ENCODE measurements at places on chromosomes 7 and 10.

GRCh38 chr7:148337246-148337965, 253.2 kb upstream of the C7orf33 start:
- DNase-seq = no peak

- DNase-seq = no peak
Observed at GRCh38 chr10:20004087-20004523, 187.9 kb downstream of the PLXDC2 start.

DNA sequence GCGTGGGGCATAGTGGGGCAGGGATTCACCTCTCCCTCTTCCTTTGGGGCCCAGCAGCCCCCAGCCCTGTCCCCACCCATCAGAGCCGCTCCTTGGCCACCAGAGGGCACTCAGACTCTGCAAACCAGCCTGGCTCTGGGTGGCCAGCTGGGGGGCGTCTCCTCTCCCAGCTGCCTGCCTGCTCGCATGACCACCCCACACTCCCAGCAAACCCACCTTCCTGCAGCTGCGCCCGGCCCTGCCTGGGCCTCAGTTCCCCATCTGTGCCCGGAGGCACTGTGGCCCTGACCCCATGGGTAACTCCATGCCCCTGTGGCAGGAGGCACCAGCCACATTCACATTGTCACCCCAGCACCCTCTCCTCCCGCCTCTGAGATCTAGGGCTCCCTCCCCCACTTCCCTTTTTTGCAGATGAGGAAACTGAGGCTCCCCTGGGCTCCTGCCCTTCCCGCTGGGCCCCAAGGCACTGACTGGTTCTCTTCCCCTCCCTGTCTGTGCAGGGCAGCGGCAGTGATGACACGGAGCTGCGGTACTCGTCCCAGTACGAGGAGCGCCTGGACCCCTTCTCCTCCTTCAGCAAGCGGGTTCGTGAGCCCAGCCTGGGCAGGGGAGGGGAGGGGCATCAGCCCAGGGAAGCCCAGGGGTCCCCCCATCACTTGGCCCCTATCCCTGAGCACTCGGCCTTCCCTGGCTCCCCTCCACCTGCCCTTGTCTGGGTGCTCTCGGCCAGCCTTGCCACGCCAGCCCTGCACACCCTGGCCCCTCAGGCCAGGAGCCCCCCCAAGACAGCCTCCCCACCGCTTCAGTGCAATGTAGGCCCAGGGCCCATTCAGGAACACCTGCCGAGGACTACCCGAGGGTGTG, 6.9 kb upstream of the SH2B2 start:
- DNase-seq = no peak

- DNase-seq = no peak
Observed at GRCh38 chr7:129456421-129456820, 22.2 kb downstream of the STRIP2 start.

DNA sequence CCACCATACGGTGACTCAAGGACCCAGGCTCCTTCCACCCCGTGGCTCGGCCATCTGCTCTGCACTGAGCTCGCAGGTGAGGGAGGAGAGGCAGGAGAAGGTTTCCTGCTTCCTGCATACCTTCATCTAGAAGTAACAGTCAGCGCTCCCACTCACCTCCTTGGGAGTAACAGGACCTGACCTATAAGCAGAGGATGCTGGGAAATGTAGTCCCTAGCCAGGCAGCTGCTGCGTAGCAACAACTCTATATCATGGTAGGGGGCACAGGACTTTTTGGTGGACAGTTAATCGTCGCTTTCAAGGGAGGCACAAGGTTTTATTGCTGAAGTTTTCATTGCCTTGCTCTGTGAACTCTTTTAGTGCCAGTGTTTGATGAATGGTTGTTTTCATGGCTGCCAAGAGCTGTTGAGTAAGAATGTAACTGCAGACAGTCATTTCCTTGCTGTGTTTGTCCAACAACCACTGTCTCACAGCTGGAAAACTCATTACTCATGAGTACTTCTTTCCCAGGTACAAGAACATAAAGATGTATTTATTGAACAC, 10.2 kb upstream of the ZFYVE27 start:
- DNase-seq = no peak

Data from NCI-H446 treated with DMSO at 0.1 percent for 48 hours (cell line).